ENCODE measurements at places on chromosomes 16 and 17. TPM values are rescaled to one million over a fixed set of nuclear protein-coding genes. Genes with fewer than 3 reads are reported as not detected.

AXIN2 gene
- 87.6 TPM for total RNA-seq

TNFSF13 gene
- 69.5 TPM for total RNA-seq

MYH2 gene
- not detected for total RNA-seq

MYL4 gene
- not detected for total RNA-seq

DLX4 gene
- not detected for total RNA-seq

KRTAP9-2 gene
- total RNA-seq, result not detected

PRDM7 gene
- total RNA-seq, result not detected

- no peak for DNase-seq
- no peaks in the 10 kb centered on the region for H3K27me3 ChIP-seq
- H3K4me1 ChIP-seq, result no peaks in the 10 kb centered on the region
- H3K36me3 ChIP-seq, result no peaks in the 10 kb centered on the region
These were observed 171.6 kb downstream of the PRKCB start for GRCh38 chr16:24007391-24007790.

DNA sequence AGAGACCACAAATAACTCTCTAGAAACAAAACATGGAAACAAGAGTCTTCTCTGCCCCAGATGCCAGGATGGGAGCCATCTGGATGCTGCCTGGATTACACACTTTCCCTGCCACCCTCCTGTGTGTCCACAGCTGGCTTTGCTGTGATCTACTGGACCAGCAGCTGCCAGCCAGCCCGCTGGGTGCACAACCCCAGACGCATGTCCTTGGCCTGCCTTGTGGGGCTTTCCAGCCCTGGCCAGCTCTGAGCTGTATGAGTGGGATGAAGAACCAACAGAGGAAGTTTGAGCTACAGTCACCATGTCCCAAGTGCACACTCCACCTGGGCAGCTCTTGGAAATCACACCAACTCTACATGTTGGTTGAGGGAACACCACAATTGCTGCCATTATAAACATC, 57.0 kb upstream of the TNRC6C start:
- no peak overlapping the region for H3K4me3 ChIP-seq
- no peaks in the 10 kb centered on the region for H3K4me1 ChIP-seq
- peaks cover 17% of the 10 kb centered on the region for H3K27me3 ChIP-seq
- no peak overlapping the region for H3K27ac ChIP-seq
- H3K36me3 ChIP-seq, result no peaks in the 10 kb centered on the region
- no peak for DNase-seq

DNA sequence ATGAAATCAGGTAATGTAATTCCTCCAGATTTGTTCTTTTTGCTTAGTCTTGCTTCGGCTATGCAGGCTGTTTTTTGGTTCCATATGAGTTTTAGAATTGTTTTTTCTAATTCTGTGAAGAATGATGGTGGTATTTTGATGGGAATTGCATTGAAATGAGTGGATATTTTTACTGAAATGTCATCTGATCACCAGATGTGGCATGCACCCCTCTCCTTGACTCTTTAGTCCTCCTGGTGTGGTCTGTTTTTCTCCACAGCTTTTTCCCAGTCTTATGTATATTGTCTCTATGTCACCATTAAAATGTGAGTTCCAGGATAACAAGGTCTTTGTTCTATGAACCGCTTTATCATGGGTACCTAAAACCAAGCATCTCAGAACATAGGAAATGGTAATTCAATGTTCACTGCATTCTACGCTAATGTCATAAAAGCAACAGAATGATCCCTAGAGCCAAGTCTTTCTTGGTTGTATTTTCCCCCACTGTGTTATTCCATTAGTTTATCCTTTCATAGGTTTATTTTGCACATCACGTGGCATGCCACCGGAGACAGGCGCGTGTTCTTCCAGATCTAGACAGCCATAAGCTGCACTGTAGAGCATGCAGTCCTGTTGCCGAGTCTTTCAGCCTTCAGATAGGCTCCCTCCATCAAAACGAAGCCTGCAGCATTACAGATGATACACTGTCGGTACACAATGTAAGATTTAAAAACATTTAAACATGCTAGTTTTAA, 172.5 kb downstream of the RPTOR start:
- H3K27me3 ChIP-seq, result no peaks in the 10 kb centered on the region
- peaks cover 7% of the 10 kb centered on the region for H3K4me1 ChIP-seq
- H3K27ac ChIP-seq, result no peak overlapping the region
- H3K4me3 ChIP-seq, result no peak overlapping the region
- H3K36me3 ChIP-seq, result no peaks in the 10 kb centered on the region

DNA sequence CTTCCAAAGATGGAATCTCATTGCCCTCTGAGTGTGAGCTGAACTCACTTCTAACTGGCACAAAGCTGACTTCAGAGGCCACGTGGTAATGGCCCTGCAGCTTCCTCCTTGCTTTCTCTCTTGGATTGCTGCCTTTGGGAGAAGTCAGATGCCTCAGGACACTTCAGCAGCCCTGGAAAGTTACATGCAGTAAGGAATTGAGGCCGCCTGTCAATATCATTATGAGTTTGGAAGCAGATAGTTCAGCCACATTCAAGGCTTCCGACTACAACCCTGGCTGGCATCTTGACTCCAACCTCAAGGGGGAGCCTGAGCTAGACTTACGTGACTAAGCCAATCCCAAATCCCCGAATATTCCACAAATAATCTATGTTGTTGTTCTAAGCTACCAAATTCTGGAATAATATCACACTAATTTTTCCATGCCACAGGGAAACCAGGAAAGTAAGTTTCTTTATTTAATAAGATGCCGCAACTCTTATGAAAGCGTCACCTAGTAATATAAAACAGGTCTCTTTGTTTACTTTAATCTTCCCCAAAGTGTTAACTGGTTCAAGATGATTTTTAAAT, 13.6 kb downstream of the CEP20 start:
- DNase-seq, result peak; percentile 53
- no peak overlapping the region for H3K27ac ChIP-seq
- H3K4me3 ChIP-seq, result no peak overlapping the region
- H3K27me3 ChIP-seq, result no peaks in the 10 kb centered on the region

GRCh38 chr16:79401157-79401556, 199.4 kb downstream of the MAF start:
- no peaks in the 10 kb centered on the region for H3K36me3 ChIP-seq
- no peaks in the 10 kb centered on the region for H3K4me1 ChIP-seq
- no peaks in the 10 kb centered on the region for H3K27me3 ChIP-seq
- H3K27ac ChIP-seq, result no peak overlapping the region
- no peak for DNase-seq
- no peak overlapping the region for H3K4me3 ChIP-seq

DNA sequence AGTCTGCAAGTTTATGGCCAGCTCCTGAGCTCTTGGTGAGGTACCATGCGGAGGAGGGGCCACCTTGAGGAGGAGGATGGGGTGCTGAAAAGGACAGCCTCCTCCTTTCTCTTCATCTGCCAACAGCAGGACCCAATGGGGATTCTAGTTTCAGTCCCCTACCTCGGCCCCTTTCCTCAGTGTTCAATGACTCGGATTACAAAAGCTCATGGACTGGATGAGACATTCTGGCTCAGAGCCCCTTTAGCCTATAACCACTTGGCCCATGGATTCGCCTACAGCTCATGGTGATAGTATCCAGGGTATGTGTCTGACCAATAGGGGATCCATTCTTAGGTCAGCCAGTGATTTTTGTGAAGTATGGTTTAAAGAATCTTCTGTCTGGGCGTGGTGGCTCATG, 8.5 kb upstream of the PIK3R6 start:
- H3K36me3 ChIP-seq, result no peaks in the 10 kb centered on the region
- H3K27ac ChIP-seq, result no peak overlapping the region
- no peak overlapping the region for H3K4me3 ChIP-seq
- no peaks in the 10 kb centered on the region for H3K4me1 ChIP-seq
- H3K27me3 ChIP-seq, result peaks cover 10% of the 10 kb centered on the region
- no peak for DNase-seq

DNA sequence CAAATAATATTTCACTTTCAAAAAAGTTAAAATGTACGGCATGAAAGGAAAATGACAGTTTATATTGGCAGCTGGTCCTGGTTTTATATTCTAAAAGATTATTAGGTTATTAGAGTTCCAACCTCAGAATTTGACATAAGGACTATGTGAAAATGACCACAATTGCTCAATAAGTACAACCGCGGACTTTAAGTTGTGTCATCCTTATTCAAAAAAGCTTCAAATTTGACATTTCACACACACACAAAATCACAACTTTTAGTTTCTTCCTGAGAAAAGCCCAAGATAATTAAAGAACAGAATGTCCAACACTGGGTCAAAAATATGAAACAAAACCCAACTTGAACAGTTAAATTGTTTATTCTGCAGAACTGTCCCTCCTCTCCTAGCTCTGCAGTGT, 133.2 kb upstream of the AXIN2 start:
- no peak overlapping the region for H3K4me3 ChIP-seq
- no peaks in the 10 kb centered on the region for H3K36me3 ChIP-seq
- H3K27ac ChIP-seq, result no peak overlapping the region
- no peak for DNase-seq
- H3K4me1 ChIP-seq, result peaks cover 9% of the 10 kb centered on the region
